ENCODE measurements at places on chromosomes 11 and 22.

DNA sequence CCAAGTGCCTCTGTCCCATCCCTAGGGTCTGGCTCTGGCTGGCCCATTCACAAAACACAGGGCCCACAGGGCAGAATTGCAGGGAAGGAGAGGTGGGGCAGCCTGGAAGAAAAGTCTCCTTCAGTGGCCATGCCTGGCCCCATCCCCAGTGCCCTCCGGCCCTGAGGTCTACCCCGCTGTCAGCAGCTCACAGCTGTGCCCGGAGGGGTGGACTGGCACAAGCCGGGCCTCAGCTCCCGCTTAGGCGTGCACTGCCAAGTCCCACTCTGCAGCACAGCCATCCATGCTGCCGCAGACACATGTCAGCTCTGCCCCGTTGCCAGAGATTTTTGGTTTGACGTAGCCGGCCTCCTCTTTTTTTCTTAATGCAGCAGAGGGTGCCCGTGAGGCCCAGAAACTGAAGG lies 3.9 kb upstream of the SCN2B start:
- DNase-seq = no peak

GRCh38 chr11:77411137-77411707 lies 62.7 kb downstream of the PAK1 start:
- DNase-seq = no peak

- DNase-seq = peak; percentile 44
These were observed 565 bp downstream of the GAS2L1 start for GRCh38 chr22:29306835-29307595.

DNA sequence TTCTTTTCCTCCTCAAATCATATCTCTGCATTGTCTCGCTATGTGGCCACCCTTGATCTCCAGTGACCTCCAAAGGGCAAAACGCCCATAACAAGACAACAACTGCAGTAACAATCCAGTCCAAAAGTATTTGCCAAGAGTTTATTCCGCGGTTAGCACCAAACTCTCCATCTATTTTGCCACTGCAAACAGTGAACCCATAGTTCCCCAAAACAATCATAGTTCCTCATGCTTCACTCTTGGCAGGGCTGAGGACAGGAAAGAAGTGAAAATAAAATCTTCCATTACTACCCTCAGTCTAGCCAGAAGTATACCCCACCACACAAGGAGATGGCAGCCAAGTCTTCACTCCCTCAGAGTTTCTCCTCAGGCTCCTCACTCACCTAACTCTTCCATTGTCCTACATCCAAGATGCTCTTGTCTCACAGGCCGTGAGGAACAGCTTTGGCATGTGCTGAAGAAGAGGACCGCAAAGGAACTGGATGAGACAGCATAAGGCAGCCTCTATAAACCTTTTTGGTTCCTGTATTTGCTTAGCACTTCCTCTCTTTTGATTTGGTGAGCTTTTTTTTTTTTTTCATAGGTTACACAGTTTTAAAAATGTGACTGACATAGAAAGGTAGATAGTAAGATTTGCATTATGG lies at the start of gene LPXN:
Gene LPXN (minus strand): TSS at position 480 of the 644 bp plus-strand sequence. CDS start 84 bp downstream, at position 396.
- no peak for DNase-seq

GRCh38 chr22:38732251-38732815 lies 23.5 kb downstream of the SUN2 start:
- no peak for DNase-seq

DNA sequence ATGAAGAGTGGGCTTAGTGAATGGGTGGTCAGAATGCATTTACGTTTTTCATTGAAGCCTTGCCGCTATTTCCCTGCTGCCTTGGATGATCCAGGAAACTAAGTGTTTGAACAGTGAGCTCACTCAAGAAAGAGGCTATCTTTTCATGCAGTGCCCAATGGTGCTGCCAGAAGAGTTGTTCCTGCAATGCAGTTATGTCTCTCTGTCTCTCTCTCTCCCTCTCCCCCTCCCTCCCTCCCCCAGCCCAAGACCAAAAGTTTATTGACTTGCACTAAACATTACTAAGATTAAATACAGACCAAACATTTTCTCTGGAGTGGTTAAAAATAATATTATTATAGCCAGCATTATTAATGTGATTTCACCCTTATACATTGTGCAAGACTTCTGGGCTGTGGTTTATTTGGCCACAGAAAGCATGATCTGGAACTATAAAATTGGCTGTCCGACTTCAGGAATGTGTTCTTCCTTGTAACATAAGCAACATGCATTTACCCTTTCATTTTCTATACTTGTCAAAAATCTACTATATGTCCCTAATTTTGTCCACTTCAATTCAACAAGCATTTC lies 6.6 kb upstream of the FUT4 start:
- no peak for DNase-seq

DNA sequence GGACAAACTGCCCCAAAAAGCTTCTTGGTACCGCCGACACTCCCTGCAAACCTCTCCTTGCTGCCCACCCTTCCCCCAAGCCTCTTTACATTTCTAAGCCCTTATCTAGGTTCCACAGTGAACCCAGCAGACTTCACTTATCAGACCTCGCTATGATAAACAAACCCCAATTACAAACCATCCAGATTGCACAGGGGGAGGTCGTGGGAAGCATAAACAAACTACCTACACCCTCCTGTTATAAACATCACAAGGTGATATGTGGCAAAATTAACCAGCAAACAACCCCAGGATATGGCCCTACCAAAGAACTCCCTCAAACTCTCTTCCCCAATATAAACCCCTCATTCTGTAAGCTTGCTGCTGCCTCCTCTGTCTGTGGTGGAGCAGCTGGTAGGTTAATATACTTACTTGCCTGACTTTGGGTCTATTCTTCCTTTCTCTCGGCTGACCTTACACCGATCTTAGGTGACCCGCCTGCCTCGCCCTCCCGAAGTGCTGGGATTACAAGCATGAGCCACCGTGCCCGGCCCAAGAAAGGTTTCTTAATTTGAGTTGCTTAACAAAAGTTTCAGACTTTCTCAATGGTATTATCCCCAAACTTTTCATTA lies 66.0 kb upstream of the TENM4 start:
- no peak for DNase-seq

GRCh38 chr11:128901653-128902514 lies 10.7 kb downstream of the KCNJ5 start:
- no peak for DNase-seq

DNA sequence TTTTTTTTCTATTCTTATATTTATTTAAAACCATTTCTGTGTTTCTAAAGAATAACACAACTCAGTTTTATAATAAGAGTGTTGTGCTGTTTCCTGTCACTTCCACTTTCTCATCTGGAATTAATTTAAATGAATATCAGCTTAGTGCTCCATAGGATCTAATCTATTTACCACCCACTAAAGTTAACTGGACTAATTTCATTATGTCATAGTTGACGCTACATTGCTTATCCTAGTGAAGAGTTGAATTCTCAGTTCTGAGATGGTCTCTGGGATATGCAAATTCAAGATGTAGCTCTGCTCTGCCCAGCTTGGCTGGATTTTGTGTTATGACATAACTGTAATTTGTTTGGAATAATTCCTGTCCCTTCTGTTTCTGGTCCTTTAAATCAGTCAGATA lies 380.1 kb downstream of the METTL15 start:
- DNase-seq = no peak

DNA sequence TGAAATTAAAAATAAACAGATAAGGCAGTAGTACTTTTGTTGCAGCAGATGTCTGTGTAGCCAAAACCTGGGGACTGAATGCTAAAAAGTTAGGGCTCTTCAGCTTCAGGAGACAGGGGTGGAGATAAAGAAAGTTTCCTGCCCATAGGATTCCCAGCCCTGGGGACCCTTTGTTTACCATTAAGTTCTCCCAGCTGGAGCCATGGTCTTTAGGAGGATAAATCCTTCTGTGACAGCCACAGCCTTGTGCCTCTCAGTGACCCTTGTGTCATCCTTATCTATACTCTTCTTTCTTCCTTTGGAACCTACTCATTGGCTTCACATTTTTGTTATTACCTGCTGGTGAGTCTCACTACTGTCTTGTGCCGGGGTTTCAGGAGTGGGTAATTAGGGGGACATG lies at the start of gene OR51M1:
Gene OR51M1 (plus strand): TSS at position 237 of the 400 bp plus-strand sequence. CDS start 5,587 bp downstream, outside the sequence.
- no peak for DNase-seq

DNA sequence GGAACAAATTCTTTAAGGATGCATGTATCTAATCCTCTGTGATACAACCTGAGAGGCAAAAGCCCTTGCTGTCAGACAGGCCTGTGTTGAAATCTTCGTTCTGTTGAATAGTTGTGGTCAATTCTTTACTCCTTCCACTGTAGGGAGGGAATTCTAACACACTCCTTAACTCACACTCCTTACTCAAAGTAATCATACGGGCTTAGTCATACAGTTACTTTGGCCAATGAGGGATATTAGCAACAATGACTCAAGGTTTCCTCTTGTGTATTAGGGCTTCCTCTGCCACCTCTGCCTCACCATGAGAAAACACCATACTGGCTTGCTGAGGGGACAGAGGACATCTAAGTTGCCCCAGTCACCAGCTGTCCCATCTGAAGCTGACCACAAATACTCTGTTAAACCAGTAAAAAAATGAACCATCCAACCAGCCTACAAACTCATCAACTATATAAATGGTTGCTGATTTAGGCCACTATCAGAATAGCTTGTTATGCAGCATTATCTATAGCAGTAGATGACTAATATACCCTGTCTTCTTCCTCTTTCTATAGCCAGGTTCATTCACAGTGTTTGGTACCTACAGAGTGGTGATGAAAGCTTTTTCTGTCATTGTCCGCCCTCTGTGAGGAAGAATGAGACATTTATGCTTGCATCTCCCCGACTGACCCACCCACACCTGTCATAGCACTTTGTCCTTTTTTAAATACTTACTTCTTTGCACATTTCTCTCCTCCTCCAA lies 322.8 kb upstream of the SYN3 start:
- no peak for DNase-seq

- no peak for DNase-seq
These were observed 285.2 kb downstream of the METTL15 start for GRCh38 chr11:28393348-28393747.

DNA sequence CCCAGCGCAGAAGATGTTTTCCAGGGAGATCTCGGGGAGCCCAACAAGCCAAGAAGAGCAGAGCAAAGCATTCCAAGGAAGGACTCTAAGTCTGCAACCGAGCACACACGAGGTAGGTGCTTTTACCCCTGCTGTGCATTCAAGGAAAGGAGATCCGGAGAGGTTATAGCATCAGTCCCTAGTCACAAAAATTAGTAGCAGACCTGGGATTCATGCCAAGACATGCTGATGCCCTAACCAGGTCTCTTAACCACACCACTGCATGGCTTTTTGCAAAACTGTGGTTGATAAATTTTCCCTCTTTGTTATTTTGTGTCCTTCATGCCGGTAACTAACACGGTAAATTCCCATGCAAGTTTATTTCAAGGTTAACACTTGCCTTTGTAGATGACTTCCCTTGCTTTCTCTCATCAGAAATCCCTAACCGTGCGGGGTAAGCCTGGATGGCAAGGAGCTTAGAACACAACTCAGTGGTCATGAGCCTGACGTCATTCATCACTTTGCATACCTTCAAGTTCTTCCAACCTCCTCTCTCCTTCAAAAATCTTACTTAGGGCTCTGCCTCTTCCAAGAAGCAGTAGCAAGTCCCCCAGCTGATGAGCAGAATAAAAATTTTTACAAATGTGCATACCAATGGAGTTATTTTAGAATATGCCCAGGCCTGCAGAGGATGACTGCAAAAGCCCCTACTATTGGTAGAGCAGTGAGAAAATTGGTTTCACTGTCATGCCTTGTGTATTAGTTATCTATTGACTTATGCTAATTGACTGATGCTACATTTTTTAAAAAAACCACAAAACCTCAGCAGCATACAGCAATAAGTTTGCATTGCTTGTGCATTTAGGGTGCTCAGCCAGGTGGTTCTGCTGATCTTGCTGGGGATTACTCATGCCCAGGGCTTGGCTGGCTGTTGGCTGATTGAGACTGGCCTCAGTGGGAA lies 465.1 kb downstream of the MN1 start:
- DNase-seq = no peak

- DNase-seq = no peak
These were observed 92.6 kb upstream of the LIN7C start for GRCh38 chr11:27599217-27599616.

- no peak for DNase-seq
These were observed 417 bp upstream of the PHETA2 start for GRCh38 chr22:42073621-42074041.

- no peak for DNase-seq
These were observed 103.6 kb upstream of the DRD2 start for GRCh38 chr11:113578715-113579250.

DNA sequence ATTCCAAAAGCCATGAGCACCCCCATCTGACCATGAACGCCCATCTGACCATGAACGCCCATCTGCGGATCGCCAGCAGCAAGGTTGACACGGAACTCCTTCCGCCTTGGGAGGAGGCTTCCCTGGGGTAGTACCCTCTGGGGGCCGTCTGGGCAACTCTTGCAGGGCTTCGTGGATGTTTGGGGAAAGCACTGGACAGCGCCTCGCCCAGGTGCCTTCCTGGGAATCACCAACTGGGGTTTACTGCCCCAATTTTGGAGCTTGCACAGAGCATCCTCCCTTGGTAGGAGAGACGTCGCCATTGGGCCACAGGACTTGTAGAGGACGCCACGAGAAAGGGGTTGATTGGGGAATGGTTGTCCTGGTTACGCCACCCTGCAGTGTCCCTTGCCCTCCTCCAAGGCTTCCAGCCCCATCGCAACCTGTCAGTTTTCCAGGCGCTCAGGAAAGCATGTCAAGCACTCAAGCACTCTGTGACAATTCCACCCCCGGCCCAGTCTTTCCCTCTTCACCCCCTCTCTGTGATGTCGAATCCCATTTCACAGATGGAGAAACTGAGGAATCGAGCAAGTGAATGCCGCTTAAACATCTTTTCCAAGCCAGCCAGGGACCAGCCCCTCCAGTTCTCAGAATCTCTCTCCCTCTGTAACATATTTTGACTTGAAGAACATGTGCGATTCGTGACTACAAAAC lies 914 bp upstream of the PRDM11 start:
- peak; percentile 73 for DNase-seq

DNA sequence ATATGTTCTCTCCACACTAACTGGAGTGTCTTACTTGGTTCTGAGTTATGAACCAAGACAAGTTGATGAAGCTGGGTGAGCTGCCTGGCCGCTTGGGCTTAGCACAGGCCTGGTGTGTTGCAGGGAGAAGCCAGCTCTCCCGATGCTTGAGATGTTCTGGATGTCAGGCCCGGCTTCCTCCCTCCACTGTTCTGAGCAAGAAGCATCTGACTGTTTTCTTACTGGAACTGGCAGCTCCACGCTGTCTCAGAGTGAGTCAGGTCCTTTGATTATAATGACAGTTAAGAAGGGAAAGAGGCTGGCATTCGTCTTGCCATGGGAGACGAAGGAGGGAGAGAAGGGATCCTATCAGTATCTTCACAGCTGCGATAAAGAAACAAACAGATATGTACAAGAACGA lies 46.5 kb upstream of the CRTAM start:
- no peak for DNase-seq

GRCh38 chr11:43735961-43736360 lies 55.4 kb downstream of the HSD17B12 start:
- DNase-seq = no peak

- DNase-seq = no peak
These were observed 33.1 kb downstream of the TNRC6B start for GRCh38 chr22:40210818-40211217.

- DNase-seq = no peak
These were observed 19.4 kb downstream of the NADSYN1 start for GRCh38 chr11:71472357-71472885.

- no peak for DNase-seq
These were observed 1.6 kb downstream of the PRDM11 start for GRCh38 chr11:45147891-45148675.
